ENCODE measurements at places on chromosomes 12 and 14.

DNA sequence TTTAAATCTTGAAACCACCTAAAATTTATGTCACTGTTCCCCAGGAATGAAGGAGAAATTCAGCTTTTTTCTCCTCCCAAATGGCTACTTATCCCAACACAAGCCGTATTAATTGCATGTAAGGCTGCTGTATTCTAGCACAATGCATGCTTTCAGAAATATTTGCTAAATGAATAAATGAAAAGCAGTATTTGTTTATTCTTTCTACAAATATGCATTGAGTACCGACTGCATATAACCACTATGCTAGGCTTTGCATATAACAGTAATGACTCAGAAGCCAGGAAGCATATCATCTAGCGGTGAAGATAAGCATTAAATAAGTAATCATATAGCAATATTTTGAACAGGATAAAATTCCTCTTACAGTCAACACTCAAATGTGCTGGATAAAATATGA, 5.7 kb upstream of the LRR1 start:
- DNase-seq, result no peak

- DNase-seq, result no peak
These were observed 52.5 kb upstream of the EVL start for GRCh38 chr14:100012478-100013327.

DNA sequence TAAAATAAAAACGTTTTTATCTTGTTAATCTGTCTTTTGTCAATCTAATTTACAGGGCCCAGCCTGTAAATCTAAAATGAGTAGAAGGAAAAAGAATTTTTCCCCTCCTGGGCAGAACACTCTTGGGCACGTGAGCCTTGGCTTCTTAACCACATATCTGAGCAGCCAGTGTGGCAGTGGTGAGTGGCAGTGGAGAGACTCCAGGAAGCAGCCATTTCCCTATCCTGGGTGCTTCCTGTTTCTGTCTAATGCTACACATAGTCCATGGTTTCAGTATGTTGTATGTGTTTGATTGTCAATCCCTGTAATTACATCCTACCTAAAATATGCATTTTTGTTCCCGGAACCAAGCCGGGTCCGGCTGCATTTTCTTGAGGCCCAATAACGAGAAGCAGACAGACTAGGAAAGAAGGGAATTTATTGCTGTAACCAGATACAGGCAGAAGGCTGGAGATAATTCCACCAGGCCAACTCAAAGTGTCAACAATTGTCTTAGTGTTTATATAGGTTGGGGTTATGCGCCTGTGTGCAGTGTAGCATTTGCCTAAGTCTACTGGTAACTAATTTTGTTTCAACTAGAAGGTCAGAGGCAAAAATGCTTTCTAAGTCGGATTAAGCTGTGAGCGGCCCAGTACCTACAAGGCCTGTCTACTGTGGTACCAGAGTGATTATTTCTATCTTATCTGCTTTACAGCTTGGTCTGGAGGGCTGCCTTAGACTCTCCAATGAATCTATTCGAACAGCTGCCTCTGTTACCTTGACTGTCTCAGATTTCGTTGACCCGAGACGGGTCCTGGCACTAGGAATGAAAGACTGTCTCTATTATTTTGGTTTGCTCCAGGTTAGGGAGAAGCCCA, 82.4 kb upstream of the RESF1 start:
- no peak for DNase-seq

DNA sequence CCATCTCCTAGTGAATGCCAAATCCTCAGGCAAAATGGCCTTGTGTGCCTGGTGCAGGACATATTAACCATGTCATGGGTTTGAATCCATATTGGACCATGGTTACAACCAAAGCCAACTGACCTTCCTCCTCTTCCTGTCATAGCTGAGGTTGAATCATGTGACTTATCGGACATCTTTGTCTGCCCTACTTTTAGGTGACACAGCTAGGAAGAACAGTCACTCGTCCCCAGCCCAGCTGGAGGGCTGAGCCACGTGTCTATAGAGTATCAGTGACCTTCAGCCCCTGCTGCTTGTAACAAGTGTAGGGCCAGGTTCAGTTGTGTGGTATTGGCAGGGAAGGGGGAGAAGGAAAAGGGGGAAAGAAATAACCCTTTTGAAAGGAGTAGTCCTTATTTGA, 225.2 kb downstream of the KTN1 start:
- no peak for DNase-seq

GRCh38 chr14:58639842-58640484, 2.2 kb downstream of the DACT1 start:
- DNase-seq, result no peak

GRCh38 chr14:26926585-26926984, 328.8 kb upstream of the NOVA1 start:
- DNase-seq, result no peak

- no peak for DNase-seq
These were observed 60.4 kb downstream of the PRMT8 start for GRCh38 chr12:3551386-3551785.

GRCh38 chr12:67748743-67749040, 100.1 kb downstream of the DYRK2 start:
- no peak for DNase-seq

DNA sequence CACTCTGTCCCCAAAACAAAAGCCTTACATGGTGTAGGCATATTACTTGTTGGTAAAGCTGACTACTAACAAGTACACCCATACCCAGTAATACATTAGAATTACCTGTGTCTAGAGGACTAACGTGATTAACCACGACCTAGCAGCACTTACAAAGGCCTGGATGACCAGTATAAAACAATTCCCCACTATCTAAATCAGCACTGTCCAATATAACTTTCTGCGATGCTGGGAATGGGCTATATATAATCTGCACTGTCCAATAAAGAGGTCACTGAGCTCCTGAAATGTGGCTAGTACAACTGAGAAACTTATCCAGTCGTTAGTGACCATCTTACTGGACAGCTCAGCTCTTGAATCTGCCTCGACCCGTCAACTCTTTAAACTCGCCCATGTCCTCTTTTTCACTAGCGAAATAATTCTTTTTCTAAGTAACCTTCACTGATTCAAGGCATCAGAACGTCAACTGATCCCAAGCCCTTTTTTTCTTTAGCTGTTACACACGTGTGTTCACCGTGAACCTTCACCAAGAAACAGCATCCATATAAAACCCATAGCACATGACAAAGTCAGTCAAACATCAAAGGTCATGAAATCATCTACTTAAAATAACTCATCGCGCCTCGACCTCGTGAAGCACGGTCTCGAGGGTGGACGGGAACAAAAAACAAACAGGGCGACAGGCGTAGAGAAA, 905 bp upstream of the CIPC start:
- no peak for DNase-seq

- no peak for DNase-seq
These were observed 32.5 kb upstream of the NUAK1 start for GRCh38 chr12:106171117-106171750.

DNA sequence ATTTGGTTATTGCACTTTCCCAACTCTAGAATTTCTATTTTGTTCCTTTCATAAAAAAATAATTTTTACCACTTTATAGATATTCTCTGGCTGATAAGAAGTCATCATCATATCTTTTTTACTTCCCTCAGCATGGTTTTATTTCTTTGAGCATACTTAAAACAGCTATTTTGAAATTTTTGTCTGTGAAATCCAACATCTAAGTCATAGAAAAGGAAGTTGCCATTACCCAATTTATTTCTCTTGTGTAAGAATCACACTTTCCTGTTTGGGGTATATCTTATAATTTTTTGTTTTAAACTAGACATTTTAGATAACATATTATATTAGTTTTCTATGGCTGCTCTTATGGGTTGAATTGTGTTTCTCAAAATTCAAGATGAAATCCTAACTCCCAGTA, 400.2 kb upstream of the OR4E1 start:
- no peak for DNase-seq

GRCh38 chr14:100155756-100156616, 3.5 kb downstream of the DEGS2 start:
- DNase-seq, result no peak

- no peak for DNase-seq
These were observed 3.4 kb downstream of the HSD17B6 start for GRCh38 chr12:56766535-56766934.

GRCh38 chr14:64879635-64880220, at the start of gene SPTB:
SPTB (minus strand) TSS chr14:64879907; CDS start chr14:64823094, 56,813 bp downstream.
- DNase-seq, result peak; percentile 78

GRCh38 chr14:100826391-100827100, 628 bp downstream of the MEG3 start:
- no peak for DNase-seq

GRCh38 chr12:126960221-126960620, 1306.7 kb upstream of the TMEM132C start:
- DNase-seq, result no peak

DNA sequence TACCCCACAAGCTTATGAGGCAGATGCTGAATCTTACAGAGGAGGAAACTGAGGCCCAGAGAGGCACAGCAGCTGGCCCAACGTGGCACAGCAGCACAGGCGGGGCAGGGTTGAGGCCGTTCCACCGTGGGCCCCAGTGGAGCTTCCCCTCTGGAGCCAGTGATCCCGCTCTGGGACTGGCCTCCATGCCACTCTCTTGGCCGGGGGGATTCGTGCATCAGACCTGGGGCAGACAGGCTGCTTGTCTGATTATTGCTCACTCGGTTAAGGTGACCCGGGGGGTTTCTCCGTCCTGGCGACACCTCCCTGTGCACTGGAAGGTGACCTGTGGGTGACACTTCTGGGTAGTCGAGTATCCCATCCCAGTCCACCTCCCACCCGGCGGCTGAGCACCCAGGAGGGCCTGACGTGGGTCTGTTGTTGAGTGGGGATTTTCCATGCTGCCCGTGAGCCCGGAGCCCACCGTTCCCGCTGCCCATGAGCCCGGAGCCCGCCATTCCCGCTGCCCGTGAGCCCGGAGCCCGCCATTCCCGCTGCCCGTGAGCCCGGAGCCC, 27.8 kb downstream of the NOC4L start:
- peak; percentile 12 for DNase-seq

Data from activated CD8-positive, alpha-beta memory T cell treated with anti-CD3 and anti-CD28 coated beads, Interleukin-2, amount 50 U/mL, for 4 hours (primary cell).